ENCODE measurements at places on chromosomes 16 and 17. TPM values are rescaled to one million over a fixed set of nuclear protein-coding genes. Genes with fewer than 3 reads are reported as not detected.
A peak's percentile ranks its signal among the peaks of the same experiment; 100 is the strongest.

The USB1 gene
- total RNA-seq, result 133 TPM

The SPN gene
- 10.3 TPM for total RNA-seq

The MFAP4 gene
- 280 TPM for total RNA-seq

The AANAT gene
- total RNA-seq, result not detected

The MT1A gene
- 183 TPM for total RNA-seq

The ZSCAN10 gene
- not detected for total RNA-seq

- no peaks in the 10 kb centered on the region for H3K36me3 ChIP-seq
- H3K4me3 ChIP-seq, result no peak overlapping the region
- no peak overlapping the region for H3K27ac ChIP-seq
- no peaks in the 10 kb centered on the region for H3K4me1 ChIP-seq
- no peak for DNase-seq
These were observed 34.1 kb upstream of the ABCA3 start for GRCh38 chr16:2374644-2375043.

GRCh38 chr16:79928142-79928873 lies 327.8 kb upstream of the MAF start:
- H3K27ac ChIP-seq, result no peak overlapping the region
- DNase-seq, result no peak
- H3K4me1 ChIP-seq, result no peaks in the 10 kb centered on the region

DNA sequence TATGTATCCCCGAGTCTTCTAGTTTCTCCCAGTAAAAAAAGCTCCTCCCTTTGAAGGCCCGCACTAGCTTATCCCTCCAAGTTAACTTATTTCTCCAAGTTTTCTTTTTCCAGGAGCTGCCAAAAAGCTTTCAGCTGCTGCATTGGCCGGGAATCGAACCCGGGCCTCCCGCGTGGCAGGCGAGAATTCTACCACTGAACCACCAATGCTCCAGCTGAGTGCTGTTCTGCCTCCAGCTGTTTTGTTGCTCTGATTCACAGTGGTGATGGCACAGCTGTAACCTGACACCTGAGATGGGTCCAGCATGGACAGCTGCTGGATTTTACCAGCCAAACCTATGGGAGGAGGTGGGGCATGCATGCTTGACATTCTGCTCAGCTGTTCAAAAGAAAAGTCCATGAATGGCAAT lies 22.1 kb downstream of the VAC14 start:
- no peaks in the 10 kb centered on the region for H3K27me3 ChIP-seq
- peaks cover 51% of the 10 kb centered on the region for H3K36me3 ChIP-seq
- H3K27ac ChIP-seq, result peak overlapping the region; percentile 22
- DNase-seq, result peak; percentile 77

- DNase-seq, result no peak
- no peaks in the 10 kb centered on the region for H3K36me3 ChIP-seq
- no peak overlapping the region for H3K4me3 ChIP-seq
These were observed 210.7 kb downstream of the WWOX start for GRCh38 chr16:78310196-78310595.

DNA sequence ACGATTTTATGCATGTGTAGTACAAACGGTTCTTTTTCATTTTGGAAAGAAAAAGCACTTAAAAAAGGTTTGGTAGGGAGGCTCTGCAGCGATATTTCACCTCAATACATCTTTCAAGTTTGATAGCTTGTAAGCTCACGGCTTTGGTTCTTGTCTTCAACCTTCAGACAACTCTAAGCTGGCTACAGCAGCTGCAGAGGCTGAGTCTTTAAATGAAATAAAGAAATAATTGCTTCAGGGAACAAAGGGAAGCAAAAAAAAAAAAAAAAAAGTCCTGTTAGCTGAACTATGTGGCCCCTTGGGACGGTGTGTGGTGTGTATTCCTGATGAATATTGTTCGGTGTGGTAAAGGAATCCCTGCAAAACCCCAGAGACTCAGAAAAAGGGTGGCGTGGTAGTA lies 265.1 kb downstream of the NTN1 start:
- no peaks in the 10 kb centered on the region for H3K4me1 ChIP-seq
- no peak for DNase-seq
- no peak overlapping the region for H3K27ac ChIP-seq
- no peaks in the 10 kb centered on the region for H3K27me3 ChIP-seq

- no peak overlapping the region for H3K4me3 ChIP-seq
- no peaks in the 10 kb centered on the region for H3K27me3 ChIP-seq
- no peaks in the 10 kb centered on the region for H3K36me3 ChIP-seq
- DNase-seq, result no peak
- no peak overlapping the region for H3K27ac ChIP-seq
- H3K4me1 ChIP-seq, result peaks cover 6% of the 10 kb centered on the region
These were observed 96.0 kb downstream of the NXN start for GRCh38 chr17:883586-883962.

DNA sequence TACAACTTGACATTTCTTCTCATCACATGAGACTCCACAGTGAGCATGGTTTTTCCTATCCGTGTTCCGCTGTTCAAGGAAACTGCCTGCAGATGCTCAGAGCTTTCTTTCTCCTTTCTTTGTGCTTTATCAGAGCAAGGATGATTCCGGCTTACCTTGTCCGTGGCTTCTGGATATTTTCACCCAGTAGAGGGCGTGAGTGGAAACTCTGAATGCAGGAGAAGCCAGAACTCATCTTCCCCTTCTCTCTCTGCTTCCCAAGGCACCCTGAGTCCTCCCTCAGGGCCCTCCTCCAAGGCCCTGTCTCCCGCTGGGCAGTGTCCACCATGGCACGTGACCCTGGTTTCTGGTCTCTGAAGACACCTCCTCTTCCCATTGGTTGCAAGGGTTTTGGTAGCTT lies 721.1 kb upstream of the RBFOX1 start:
- no peak overlapping the region for H3K27ac ChIP-seq
- H3K27me3 ChIP-seq, result no peaks in the 10 kb centered on the region
- no peak for DNase-seq
- no peaks in the 10 kb centered on the region for H3K36me3 ChIP-seq

DNA sequence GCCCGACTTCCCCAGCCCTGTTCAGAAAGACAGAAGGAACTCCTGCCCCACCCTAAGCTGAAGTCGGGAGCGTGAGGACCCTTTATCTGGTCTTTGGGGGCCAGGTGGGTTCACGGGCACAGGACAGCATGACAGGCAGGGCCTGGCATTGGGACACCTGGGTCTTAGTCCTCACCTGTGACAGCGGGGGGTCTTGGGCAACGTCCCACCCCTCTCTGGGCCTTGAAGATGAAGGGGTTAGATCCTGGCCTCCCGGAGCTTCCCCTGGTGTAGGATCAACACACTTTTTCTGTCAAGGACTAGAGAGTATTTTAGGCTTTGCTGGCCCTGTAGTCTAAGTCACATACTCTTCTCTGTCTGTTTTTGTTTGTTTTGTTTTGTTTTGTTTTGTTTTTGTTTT lies 65.1 kb downstream of the JPH3 start:
- H3K4me3 ChIP-seq, result no peak overlapping the region
- H3K27me3 ChIP-seq, result no peaks in the 10 kb centered on the region
- H3K27ac ChIP-seq, result no peak overlapping the region
- no peaks in the 10 kb centered on the region for H3K36me3 ChIP-seq
- no peaks in the 10 kb centered on the region for H3K4me1 ChIP-seq
- DNase-seq, result no peak

DNA sequence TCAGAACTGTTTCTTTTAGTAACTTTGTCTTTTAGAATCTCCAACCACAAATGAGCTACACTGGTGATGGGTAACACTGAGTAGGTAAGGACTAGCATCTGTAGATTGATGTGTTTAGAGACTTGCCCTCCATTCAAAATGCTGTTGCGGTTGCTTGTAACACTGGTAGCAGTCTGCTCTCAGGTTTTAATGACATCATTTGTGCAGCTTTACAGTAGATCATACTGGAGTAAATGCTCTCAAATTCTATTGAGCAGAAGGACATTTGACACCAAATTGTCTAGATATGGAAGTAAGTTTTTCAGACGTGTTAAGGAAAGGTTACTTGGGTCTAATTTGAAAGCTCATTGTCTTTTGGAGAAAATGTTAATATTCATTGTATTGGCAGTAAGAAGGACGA lies 98.8 kb downstream of the NLK start:
- peaks cover 3% of the 10 kb centered on the region for H3K36me3 ChIP-seq
- H3K4me1 ChIP-seq, result no peaks in the 10 kb centered on the region
- no peak overlapping the region for H3K27ac ChIP-seq
- H3K4me3 ChIP-seq, result no peak overlapping the region
- no peak for DNase-seq
- H3K27me3 ChIP-seq, result no peaks in the 10 kb centered on the region

GRCh38 chr17:15404106-15405057 lies 63.0 kb upstream of the TEKT3 start:
- no peak overlapping the region for H3K4me3 ChIP-seq
- peak overlapping the region; percentile 19 for H3K27ac ChIP-seq
- no peak for DNase-seq
- H3K4me1 ChIP-seq, result no peaks in the 10 kb centered on the region
- no peaks in the 10 kb centered on the region for H3K27me3 ChIP-seq
